Bone marrow (tissue), 2 donors: ENCODE measurements at places on chromosomes 3 and 15.

- no peak for DNase-seq
These were observed 847 bp downstream of the WHAMM start for GRCh38 chr15:82810061-82810889.

GRCh38 chr3:6799264-6799915, 61.5 kb upstream of the GRM7 start:
- DNase-seq: no peak

GRCh38 chr3:11154953-11155325, 646 bp downstream of the HRH1 start:
- DNase-seq: no peak

DNA sequence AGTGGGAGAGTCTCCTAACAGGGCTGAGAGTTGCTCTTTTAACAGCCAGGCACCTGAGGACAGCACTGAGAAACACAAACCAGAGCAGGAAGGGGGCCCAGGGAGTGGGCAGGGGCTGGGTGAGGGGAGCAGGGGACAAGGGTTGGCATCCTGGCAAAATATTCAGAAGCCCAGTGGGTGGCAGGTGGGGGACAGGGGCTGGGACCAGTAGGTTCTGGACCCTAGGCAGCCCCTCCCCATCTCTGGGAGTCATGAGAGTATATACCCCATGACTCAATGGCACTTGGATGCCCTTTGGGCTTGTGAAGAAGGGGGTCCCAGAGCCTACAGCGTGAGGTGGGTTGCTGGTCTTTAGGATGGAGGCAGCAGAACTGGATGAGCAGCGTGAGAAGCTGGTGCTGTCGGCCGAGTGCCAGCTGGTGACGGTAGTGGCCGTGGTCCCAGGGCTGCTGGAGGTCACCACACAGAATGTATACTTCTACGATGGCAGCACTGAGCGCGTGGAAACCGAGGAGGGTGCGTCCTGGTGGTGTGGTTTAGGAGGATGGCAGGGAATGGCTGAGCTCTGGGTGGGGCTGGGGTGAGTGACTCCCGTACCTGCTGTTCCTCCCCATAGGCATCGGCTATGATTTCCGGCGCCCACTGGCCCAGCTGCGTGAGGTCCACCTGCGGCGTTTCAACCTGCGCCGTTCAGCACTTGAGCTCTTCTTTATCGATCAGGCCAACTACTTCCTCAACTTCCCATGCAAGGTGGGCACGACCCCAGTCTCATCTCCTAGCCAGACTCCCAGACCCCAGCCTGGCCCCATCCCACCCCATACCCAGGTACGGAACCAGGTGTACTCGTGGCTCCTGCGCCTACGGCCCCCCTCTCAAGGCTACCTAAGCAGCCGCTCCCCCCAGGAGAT, 24.2 kb downstream of the NBEAL2 start:
- no peak for DNase-seq

DNA sequence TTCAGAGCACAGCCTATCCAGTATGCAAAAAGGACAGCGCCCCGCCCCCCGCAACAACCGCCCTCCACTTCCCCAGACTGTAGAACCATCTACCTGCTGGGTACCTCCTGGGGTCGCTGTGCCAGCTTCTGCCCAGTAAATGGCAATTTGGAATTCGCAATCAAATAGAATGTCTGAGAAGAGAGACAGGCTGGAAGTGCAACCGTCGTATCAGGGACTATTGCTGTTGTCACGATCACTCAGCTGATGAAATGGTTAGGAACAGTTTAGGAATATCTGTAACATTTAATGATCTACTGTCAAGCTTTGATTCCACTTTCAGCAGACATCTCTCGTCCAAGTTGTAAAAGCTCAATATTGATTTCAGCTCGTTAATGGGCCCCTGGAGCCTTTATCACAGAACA, 13.3 kb upstream of the PARL start:
- no peak for DNase-seq

DNA sequence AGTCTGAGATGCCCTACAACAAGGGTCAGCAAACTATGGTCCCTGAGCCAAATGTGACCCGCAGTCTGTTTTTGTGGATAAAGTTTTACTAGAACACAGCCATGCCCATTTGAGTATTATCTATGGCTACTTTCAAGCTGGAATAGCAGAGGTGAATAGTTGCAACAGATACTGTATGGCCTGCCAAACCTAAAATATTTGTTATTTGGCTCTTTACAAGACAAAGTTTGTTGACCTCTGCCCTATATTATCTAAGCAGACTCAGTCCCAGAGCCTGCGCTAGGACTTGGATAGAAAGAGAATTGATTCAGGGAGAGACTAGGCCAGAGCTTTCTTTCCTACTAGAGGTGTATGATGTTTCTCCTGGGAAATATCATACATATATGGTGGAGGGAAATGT, 81.7 kb upstream of the NMNAT3 start:
- DNase-seq: no peak

GRCh38 chr15:77497942-77498361, 77.3 kb downstream of the HMG20A start:
- no peak for DNase-seq

GRCh38 chr3:20055020-20055775, 15.0 kb downstream of the KAT2B start:
- DNase-seq: no peak

GRCh38 chr3:63798949-63799348, 20.1 kb upstream of the C3orf49 start:
- DNase-seq: no peak
